ENCODE measurements at places on chromosomes 3 and 15.

DNA sequence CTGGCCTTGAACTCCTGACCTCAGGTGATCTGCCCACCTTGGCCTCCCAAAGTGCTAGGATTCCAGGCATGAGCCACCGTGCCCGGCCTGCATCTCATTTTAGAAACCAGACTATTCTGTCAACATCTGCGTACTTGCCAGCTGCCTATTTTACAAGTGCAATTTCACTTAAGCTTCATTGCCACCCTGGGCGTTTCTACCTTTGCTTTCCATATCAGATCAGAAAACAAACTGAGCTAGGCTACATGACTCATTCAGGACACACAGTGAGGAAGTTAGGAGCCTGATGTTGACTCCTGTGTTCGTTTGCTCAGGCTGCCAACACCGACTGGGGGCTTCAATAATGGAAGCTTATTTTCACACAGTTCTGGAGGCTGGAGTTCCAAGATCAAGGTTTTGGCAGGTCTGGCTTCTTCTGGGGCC lies 42.3 kb upstream of the KLHL25 start:
- DNase-seq, result no peak

DNA sequence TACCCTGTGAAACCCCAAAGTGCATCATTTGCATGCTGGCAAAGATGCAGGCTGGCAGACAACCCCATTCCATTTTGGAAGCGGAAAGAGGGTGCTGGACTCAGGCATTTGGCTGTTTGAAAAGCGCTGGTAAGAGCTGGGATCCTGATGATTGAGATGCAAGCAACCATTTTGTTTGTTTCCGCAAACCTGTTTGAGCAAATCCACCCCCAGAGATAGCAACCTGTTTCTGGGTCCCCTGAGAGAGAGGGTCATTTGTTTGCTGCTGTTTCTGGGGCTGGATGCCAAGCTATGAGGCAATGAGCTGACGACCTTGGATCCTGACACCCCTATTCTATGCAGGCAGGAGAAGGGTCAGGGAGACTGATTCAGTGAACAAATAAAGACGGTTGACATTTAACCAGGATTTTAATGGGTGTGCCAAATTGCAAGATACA lies 9.8 kb downstream of the SLC6A1 start:
- DNase-seq, result no peak

DNA sequence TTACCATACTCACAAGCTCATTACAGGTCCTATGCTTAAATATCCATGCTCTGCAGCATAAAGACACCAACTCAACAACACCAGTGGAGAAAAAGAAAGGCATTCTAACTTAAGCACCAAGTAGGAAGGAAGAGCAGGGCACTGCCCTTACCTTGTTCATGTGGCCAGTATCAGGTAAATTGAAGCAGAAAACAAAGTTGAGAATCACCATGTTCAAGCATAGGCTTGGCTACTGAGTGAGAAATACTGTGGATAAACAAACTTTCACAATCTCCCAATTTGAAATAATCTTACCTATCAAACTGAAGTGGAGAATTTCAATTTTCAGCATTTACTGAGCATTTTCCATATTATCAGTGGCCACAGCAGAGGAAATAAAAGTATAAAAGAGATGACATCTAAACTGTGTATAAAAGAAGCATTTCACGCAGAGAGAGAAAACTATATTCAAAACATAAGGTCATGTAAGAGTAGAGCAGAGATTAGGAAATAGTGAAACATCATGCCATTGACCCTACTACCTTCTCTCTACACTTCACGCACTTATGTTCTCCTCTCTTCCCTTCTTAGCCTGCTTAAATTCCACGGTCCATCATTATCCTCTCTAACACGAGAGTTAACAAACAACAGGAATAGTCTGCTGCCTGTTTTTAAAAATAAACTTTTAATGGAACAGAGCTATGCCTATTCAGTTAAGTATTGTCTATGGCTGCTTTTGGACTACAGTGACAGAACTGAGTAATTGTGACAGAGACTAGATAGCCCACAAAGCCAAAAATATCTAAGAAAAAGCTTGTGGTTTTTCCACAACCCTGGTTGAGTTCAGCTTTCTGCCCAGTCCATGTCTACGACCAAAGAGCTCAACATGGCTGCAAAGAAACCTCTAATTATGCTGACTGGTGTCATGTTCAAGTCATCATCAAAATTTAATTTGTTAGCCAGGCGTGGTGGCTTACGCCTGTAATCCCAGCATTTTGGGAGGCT lies 142.5 kb downstream of the NR1I2 start:
- no peak for DNase-seq

DNA sequence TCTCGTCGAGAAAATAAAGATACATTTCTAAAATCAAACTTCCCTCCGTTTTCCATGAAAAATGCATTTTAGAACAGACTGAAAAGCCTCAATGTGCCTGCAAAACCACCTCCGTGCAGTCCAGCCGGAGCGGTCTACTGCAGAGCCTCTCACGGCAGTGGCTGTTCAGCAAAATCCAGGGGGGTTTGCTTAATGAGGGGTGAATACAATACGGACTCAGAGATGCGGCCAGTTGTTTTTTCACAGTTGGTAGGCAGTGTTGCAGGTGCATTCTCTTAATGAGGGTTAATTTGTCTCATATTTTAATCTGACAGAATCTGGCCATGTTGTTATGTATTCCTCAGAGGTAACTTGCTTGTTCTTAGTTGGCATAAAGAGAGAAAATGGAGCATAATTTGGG lies 223.0 kb downstream of the EBLN2 start:
- no peak for DNase-seq

- DNase-seq, result no peak
Observed at GRCh38 chr15:68808770-68809169, 11.9 kb downstream of the ANP32A start.

DNA sequence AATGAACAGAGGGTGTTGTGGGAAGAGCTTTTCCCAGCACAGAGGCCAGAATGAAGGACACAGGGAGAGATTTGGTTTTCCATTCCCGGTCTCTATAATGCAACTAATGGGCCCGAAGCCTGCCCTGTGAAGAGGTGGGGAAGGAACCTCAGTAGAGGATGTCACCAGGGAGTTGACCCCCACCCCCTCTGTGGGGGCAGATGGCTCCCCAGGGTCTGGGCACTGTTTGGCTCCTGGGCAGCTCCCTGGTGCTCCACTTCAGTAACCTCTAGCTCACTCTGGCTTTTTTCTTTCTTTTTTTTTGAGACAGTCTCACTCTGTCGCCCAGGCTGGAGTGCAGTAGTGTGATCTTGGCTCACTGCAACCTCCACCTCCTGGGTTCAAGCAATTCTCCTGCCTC lies 109.1 kb upstream of the DLG1 start:
- DNase-seq, result no peak

DNA sequence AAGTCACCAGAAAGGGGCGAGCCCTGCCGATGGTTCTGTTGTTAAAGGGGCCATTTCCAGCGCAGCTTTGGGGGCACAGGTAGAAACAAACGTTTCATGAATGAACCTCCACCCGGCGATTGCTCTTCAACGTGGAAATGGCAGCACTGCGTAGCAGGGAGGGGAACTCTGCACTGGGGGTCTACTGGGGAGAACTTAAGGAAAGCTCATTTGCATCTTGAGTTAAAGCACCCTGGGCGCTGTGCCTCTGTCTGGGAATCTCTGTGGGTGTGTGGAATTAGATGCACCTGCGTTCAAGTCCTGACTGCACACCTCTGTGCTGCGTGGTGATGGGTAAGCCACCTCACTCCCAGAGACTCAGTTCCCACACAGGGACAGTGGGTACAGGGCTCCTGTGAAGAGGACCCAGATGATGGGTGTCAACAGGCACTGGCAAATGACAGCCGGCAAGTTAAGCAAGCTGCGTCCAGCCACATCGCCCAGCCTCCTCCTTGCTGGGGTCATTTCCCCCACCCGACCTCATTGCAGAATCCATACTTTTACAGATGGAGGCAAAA lies 68.8 kb downstream of the ASB7 start:
- DNase-seq, result no peak

DNA sequence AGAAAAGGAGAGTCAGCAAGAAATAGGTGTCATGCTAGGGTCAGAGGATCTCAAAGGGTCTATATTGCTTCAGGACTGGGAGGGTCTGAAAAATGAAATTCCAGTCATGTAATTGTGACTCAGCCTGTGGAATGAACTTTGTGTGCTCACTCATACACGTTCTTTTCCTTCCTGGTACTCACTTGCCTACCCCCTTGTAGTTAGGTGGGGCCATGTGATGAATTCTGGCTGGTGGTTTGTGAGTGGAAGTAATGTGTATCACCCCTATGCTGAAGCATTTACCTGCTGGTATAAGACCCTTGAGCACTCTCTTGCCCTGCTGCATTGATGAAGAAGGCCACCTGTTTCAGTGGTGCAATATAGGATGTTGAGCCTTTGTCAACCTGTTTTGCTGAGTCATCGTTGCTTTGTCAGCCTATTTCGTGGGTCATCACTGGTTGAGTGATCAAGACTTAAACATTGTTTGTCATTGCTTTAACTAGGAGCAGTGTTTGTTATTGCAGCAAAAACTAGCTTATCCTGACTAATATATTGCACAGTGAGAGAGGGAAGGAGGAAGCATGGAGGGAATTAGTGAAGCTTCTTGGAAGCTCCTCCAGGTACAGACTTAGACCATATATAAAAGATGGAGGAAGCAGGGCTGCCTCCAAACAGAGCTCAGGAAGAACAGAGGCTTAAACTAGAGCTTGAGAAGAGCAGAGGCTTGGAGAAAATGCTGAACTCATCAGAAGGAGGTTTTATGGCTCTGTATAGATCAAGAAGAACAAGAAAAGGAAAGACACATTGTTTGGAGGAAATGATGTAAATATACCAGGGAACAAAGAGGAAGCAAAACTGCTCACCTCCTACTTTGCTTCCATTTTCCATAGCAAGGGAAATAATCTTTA lies 28.9 kb downstream of the TLNRD1 start:
- no peak for DNase-seq

DNA sequence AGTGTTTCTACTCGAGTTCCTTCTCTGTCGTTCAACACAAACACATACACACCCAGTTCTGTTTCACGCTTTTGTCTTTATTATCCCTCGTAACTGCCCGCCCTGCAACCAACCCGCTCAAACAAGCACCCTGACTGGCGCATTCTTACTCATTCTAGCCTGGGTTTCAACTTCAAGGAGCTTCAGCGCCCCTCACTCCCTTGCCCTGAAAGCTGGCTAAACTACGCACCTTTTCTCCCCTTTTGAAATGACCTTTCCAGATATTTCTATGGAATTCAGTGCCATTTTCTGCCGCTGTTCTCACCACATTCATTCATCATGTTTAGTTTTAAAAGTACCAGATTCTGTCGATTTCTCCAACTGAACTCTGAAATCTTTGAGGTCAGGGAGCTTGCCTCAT lies 653 bp upstream of the MFSD1 start:
- peak; percentile 31 for DNase-seq

DNA sequence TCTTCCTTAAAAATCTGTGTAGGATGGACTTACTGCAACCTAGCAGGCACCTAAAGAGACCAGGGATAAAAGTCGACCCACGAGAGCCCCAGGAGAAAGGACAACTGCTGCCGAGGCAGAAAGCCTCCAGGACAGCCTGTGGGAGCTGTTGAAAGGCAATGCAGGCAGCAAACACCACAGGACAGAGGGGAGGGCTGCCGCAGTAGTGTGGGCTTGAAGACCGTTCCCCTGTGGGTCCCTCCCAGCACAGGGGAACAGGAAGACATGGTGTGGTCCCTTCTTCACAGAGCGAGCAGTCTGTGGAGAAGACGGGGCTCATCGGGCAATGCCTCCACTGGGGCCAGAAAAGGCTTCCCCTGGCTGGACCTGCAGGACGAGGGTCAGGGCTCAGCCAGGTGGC lies 58.5 kb upstream of the GATA2 start:
- DNase-seq, result no peak

DNA sequence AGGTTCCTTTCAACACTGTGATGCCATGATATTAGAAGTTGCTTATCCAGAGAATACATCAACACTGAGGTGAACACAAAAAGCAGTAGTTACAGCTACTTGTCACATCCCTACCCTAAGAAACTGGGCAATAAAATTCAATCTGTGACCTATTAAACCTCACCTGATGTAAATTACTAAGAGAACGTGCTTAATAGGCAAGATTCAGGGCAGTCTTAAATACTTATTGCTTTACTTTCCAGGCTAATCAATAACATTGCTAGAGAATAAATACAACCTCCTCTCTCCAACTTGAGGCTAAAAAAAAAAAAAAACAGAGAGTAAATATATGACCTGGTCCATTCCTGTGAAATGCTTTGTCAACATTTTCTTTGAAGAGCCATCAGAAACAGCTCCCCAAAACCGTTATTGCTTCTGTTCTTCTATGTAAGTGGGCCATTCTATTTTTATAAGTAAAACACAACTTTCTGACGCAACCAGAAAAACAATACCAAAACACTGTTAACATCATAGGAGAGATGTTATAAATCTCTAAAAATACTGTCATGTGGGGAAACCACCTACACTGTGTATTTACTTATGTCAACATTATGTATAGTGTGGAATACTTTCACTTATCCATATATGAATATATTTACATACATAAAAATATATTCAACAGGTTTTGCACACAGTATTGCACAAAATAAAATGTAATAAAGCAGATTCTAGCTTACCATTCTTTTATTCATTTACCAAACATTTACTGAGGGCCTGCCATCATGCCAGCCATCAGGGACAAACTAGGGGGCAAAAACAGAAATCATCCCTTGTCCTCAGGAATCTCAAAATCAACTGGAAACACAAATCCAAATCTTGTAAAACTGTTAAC lies 2.7 kb downstream of the NKIRAS1 start:
- no peak for DNase-seq

DNA sequence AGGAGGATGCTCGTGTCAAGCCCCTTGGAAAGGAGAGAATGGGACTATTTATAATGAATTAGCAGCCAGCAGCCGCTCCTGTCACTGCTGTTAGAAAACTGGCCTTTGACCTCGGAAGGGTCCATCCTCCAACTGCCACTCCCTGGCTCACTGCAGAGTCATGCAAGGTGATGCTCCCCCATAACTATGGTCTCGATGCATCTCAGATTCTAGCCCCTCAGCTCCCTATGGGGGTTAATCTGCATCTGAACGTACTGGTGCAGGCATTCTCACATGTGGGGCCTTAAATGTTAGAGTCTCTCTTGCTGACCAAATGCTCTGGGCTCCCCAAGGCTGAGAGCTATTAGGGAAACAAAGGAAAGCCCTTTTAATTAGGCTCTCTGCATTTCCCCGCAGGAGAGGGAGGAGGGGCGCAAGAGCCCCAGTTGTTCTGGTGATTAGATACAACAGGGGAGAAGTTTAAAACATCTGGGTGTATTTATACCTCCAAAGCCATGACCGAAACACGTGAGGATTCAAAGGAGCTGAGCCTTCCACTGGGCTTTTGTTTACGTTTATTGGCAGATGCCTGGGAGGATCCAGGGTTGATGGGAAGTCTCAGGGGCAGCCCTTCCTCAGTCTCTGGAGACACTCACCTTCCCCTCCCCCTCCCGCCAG lies 182.5 kb downstream of the OPA1 start:
- DNase-seq, result no peak

GRCh38 chr3:187746059-187746441 lies 782 bp upstream of the BCL6 start:
- DNase-seq, result no peak

GRCh38 chr3:101571028-101571895 lies 2.7 kb upstream of the PCNP start:
- no peak for DNase-seq

Data from muscle of arm (tissue), 14 donors.